Right lung (tissue), 10 donors: ENCODE measurements at places on chromosomes 2 and 18. TPM values are rescaled to one million over a fixed set of nuclear protein-coding genes. Genes with fewer than 3 reads are reported as not detected.

DNA sequence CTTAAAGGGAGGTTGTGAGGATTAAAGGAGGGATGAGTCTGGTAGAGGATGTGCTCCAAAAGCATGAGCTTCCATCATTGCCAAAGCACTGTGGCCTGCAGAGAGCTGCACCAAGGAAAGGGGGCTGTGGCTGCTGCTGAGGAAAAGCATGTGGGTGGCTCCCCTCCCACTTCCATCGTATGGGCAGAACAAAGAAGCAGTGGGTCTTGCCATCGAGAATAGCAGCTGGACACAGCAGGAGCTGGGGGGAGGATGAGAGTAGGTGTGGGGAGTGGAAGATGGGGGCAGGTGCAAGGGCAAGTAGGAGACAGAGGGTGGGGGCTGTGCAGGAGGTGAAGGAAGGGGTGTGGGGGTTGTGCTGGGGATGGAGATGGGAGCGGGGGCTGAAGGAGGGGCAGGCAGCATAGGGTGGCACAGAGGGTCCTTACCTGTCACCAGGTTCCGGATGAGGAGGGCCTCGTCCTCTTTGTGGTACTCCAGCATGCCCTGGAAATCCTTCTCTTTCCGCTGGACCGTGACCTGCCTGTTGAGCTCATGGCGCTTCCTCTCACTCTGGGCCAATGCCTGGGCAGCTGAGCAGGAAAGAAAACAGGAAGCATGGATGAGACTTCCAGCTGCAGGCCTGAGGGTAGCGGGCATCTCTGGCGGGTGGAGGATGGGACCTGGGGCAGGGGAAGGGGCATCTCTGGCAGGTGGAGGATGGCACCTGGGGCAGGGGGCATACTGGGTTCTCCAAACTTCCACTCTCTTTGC lies 33.6 kb upstream of the ACAA2 start:
- no peak for DNase-seq

- DNase-seq: no peak
Measured at GRCh38 chr2:100924122-100924519, 78.0 kb upstream of the RPL31 start.

GRCh38 chr2:204251158-204251997 lies 293.9 kb upstream of the PARD3B start:
- no peak for DNase-seq

- DNase-seq: no peak
Measured at GRCh38 chr2:231132129-231132528, 7.3 kb upstream of the HTR2B start.

DNA sequence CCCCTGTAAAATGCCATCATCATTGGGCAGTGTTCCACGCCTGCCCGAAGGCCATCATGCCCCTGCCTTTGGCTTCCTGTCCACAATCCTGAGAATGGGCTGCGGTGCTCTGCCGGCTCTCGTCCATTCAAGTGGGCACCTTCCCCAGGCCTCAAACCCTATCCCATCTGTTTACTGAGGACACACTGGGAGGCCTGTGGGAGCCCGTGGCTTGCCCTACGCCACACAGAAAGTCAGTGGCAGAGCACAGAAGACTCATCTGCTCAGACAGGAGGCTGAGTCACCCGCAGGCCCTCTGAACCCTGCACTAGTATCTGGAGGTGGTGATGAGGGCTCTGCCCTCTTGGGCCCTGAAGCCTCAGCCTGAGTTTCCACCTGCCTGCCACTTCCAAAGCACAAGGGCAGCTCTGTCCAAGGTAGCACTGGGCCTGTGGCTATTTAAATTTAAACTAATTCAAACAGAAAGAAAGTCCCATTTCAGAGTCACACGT lies 19.1 kb upstream of the ANKRD53 start:
- DNase-seq: no peak

The RAB17 gene
- polyA plus RNA-seq: 15.0 TPM

The BOLL gene
- polyA plus RNA-seq: 0.12 TPM
